ENCODE measurements at places on chromosomes 7 and 10.
A peak's percentile ranks its signal among the peaks of the same experiment; 100 is the strongest.

DNA sequence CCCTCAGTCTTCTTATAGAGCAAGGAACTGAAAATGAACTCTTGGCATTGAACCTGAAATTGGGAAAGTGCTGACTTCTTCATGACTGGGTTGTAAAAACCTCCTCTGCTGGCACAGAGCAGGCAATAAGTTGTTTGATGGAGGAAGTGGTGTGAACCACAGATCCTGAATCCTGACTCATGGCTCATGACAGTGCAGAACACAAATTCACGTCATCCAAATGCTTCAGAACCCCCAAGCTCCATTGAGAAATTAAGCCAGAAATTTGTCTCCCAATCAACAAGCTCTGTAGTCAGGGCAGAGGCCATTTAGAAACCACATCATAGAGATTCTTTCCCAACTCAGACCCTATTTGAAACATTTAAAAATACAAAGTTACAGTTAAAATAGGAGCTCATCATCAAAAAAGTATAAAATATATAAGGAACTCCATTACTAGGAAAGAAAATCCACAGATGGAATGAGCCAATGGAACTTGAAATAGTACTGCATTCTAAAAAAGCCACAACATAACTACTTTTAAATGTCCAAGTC is 10.3 kb upstream of the STK17A start:
- DNase-seq = peak; percentile 100

GRCh38 chr10:125132344-125132743 is 28.0 kb downstream of the CTBP2 start:
- no peak for DNase-seq

GRCh38 chr10:71990706-71991269 is 26.6 kb downstream of the CHST3 start:
- DNase-seq = no peak

DNA sequence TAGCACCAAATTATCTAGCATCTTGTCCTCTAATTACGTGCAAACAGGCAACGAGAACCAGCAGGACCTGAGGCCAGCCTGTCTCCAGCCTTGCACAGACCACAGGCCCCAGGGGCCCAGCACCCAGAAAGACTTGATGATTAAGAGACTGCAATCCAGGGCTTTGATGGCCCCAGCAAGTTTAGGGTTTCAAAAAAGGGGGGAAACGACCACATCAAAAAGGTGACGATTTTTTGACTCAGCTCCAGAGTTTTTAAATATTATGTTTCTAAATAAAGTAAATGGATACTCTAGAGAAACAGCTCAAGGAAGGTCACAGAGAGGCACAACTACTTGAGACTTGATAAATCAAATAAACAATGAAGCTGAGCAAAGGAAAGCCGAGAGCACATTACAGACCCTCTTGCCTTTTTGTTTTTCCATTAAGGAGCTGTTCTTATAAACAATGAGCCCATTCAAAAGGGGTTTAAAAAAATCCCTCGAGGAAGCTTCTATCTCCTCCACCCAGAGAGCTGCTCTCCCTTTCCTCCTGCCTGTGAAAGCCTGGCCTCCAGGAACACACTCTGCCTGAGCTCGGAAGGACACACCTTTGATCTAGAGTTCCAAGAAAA is 44.1 kb downstream of the GLI3 start:
- DNase-seq = no peak

DNA sequence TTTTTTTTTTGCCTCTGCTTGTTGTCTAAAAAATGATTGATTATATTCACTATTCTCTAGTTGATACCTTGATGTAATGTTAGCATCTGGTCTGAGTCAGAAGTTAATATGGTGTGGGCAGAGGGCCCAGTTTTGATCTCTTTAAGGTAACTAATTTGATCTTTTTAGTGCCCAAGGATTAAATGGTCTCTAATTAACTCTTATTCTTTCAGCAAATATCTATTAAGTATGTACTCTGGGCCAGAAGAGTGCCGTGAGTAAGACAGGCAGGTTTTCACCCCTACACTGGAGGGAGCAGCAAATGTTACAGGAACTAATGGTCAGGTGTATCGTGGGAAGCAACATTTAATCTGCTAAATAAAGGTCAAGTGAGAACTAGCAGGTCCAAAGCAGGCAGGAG is 144.6 kb upstream of the COL1A2 start:
- DNase-seq = no peak

DNA sequence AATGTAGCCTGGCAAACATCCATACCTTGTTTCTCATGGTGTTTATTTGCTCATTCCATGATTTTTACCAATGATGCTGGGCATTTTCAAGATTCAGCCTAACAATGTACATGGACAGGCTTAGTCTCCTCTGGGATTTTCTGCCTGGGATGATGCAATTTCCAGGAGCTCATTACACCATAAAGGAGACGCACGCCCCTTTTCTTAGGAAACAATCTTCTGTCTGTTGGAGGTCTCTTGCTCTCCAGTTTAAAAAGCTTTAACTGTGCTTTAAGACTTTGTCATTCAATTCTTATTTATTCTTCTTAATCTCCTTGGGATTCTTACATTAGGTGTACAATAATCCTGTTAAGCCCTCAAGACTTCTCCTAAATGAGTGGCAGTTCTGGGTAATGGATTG is 150.3 kb upstream of the NRP1 start:
- peak; percentile 67 for DNase-seq

- DNase-seq = no peak
These were observed 37.7 kb downstream of the PRSS2 start for GRCh38 chr7:142808461-142808801.

DNA sequence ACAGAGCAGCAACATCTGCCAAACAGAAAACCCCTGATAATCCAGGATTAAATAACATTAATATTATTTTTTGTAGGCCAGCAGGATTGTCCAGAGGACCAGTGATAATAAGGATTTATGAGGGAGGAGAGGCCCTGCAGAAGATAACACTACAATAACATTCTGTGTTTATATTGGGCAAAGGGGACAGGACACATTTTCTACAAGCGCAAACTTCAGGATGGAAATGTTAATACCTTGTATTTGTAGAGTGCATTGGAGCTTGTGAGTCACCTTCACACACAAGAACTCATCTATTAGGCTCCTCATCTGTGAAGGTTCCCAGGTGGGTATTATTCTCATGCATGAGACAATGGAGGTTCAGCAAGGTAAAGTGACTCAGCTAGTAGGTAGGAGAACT is 51.0 kb downstream of the BAMBI start:
- DNase-seq = no peak

- peak; percentile 66 for DNase-seq
These were observed 12.5 kb downstream of the STAG3 start for GRCh38 chr7:100190048-100190711.

- peak; percentile 51 for DNase-seq
These were observed 635 bp downstream of the ZNF12 start for GRCh38 chr7:6705959-6706665.

- DNase-seq = no peak
These were observed 1.0 kb upstream of the NKX6-2 start for GRCh38 chr10:132786884-132787494.

DNA sequence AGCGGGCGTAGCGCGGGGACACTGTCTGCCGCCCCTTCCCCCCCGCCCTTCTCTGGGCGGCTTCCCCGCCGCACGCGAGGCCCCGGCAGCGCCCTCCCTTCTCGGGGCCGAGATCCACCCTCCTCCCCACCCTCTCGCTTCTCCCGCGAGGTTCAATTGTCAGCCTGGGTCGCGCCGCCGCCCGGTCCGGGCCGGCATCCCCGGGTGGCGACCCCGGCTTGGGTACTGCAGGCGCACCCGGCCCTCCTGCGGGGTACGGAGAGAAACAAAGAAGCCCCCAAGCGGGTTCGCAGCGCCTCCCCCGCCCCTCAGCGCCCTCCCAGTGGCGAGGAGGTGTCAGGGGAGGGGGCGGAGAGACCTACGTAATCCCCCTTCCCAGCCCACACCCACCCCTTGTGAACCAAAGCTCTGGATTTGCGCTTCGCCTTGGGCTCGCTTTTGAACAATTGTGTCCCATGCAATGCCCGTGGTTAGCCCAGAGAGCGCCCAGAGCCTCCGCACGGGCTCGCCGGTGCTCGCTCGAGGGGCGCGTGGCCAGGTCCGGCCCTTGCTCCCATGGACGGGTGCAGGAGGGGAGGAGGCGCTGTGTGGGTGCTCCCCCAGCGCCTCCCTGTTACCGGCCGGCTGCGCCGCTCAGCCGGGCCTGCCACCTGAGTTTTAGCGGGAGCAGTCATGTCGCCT is 634 bp downstream of the HECW1 start:
- DNase-seq = peak; percentile 55

DNA sequence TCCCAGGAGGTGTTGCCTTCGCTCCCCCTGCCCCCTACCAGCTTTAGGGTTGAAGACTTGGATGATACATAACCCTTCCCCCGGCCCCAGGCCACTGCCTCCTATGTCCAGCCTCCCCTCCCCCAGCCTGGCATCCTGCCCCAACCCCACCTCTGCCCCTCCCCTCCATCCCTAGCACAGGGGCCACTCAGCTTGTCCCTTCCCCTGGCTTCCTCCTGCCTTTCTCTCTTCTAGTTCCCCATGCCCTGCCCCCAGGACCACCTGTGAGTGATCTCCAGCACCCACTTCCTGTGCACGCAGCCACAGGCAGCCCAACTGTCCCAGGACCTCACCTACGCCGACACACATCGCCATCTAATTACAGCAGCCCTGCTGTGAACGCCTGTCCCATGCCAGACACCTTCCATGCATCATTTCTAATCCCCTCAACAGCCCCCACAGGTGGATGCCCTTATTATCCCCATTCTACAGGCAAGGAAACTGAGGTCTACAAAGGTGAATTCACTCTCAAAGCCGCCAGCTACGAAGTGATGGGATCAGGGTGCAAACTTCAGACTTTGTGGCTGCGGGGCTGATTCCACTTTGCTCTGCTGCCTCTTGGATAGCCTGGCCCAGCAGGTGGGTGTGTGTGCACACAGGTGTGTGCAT is 82.4 kb upstream of the CHST15 start:
- DNase-seq = no peak

DNA sequence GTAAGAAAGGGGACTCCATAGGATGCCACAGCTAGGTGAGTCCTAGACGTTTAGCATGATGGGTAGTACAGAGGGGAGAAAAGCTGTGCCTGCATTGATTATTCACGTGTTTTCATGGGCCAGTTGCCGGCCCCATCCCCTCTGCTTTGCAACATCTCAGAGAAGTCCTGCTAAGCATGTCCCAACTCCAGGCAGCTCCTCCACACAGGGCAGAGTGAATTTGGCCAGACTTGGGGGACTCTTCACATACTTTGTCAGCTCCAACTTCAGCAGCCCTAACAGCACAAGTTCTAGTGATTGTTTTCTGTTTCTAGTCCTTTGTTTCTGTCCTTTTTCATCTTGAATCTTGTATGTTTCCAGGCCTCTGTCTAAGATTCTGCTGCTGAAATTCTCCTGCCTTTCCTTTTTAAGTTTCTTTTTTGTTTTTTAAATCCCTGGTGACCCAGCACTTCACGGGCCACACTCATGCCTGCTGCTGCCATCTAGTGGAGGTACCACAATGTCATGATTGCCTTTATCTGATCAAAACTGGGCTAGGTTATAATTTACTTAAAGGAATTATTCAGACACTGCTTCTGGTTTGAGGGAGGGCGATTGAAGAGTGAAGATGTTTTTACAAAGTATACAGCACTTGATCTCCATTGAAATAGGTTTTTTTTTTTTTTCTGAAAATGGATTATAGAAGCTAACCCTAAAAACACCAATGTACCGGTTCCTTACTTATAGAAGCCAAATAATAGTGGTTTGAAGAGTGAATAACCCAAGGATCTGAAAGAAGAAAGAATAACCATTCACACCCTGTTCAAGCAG is 276.9 kb downstream of the CSTF2T start:
- DNase-seq = peak; percentile 73

GRCh38 chr10:129494176-129494575 is 27.1 kb downstream of the MGMT start:
- DNase-seq = no peak

DNA sequence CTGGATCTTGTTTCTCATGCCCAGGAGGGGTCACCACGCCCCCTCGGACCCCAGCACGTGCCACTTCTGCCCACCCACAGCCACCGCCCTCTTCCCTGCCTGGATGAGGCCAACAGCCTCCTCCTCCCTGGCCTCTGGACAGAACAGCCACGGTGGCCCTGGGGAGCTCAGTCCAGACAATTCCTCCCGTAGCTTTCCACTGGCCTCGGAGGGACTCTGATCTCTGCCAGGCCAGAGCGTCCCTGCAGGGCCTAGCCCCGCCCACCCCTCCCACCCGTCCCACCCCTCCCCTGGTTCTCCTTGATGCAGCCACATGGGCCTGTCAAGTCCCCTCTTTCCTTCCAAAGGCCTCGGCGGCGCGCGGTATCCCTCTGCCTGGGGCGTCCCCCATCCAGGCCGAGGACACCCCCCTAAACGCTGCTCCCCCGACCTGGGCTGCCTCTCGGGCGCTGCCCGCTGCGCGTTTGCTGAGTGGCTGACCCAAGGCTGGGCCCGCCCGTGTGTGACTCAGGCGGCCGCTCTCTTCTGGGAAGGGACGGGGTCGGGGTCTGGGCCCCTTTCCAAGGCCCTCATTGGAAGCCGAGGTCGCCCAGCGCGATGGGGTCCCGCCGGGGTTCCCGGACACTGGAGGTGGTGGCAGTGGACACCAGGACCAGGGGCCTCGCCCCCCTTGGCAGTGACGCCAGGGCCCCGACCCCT is 557 bp downstream of the TMEM120A start:
- peak; percentile 73 for DNase-seq

DNA sequence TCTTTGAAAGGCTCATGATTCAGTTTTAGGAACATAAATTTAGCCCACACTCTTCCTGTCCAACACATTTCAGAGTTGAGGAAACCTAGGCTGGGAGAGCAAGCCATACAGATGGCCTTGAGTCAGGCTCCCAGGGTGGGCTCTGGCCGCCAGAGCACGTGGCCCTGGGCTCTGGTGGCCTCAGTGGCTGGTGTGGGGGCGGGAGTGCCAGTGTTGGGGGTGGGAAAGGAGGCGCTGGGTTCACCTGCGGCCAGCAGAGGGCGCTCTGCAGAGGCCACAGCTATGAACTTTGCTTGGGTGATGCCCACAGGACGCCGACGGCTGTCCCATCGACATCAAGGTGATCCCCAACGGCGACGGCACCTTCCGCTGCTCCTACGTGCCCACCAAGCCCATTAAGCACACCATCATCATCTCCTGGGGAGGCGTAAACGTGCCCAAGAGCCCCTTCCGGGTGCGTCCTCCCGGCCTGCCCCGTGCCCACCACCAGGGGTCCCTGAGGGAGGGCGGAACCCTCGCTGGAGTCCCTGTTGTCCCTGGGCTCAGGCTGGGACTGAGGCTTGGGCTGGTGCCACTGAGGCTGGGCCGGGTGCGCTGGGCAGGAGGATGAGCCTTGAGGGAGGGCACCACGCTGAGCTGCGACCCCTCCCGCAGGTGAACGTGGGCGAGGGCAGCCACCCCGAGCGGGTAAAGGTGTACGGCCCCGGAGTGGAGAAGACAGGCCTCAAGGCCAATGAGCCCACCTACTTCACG is 11.9 kb downstream of the FLNC start:
- peak; percentile 52 for DNase-seq

- DNase-seq = peak; percentile 32
These were observed 442.3 kb upstream of the AKR1E2 start for GRCh38 chr10:4383651-4384098.

GRCh38 chr10:71248210-71248609 is 35.8 kb downstream of the UNC5B start:
- DNase-seq = no peak

- no peak for DNase-seq
These were observed 91.4 kb downstream of the TPST1 start for GRCh38 chr7:66296557-66296956.

GRCh38 chr10:83142074-83142563 is 997.2 kb upstream of the GHITM start:
- no peak for DNase-seq
